Daoy (cell line): ENCODE measurements at places on chromosomes 7 and 10.

DNA sequence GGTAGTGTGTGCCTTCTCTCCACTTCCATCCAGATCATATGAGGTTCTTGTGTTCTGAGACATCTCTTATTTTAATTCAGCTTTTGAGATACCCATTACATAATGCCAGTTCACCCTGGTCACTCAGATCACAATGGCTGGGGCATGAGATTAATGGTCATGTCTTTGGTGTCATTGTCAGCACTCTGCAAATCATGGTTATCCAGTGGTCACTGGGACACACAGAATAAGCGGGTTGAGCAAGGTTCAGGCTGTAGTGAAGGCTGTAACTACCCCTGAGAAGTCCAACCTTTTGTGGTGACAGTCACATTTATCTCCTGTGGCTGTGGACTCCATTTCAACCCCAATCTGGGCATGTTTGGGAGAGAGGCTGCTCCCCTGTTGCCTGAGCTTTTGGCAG is 35.8 kb downstream of the SORCS3 start:
- no peak for DNase-seq

GRCh38 chr10:87661861-87662785 is 2.4 kb downstream of the PAPSS2 start:
- DNase-seq = no peak

GRCh38 chr10:47309408-47310089 is 9.6 kb downstream of the GDF10 start:
- no peak for DNase-seq

- DNase-seq = no peak
Measured at GRCh38 chr10:7708832-7709231, 5.7 kb downstream of the ITIH2 start.

- no peak for DNase-seq
Measured at GRCh38 chr7:129841465-129841864, 111.3 kb downstream of the UBE2H start.

GRCh38 chr10:88899886-88900285 is 19.8 kb downstream of the STAMBPL1 start:
- DNase-seq = no peak

GRCh38 chr7:35015346-35015859 is 21.9 kb downstream of the DPY19L1 start:
- DNase-seq = no peak

DNA sequence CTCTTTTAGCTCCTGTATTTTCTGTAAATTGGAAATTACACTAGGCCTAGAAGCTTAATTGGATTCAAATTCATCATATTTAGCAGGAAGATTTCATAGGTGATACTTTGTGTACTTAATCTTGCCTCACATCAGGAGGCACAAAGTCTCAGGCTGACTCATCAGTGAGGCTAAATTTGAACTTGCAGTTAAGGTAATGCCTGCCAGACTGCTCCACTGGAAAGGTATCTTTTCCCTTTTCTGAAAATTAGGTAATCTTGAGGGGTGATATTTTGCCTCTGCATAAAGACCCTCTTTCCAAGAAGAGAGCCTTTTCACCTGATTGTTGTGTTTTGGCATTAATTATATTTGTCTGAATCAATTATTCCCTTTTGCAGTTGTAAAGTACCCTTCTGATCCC is 14.6 kb downstream of the PPIA start:
- peak; percentile 52 for DNase-seq

DNA sequence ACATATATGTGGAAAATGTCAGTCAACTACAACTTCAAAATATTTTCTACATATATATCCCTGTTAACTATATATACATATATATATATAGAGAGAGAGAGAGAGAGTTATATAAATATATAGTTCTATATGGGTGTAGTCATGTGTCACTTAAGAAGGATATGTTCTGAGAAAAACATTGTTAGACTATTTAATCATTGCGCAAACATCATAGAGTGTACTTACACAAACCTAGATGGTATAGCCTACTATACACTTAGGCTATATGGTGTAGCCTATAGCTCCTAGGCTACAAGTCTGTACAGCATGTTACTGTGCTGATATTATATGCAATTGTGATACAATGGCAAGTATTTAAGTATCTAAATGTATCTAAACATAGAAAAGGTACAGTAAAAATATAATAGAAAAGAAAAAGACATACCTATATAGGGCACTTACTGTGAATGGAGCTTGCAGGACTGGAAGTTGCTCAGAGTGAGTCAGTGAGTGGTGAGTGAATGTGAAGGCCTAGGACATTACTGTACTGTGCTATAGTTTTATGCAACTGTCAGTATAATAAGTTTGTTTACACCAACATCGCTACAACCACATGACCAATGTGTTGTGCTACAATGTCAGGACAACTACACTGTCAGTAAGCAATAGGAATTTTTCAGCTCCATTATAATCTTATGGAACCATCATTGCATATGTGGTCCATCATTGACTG is 18.0 kb upstream of the FGL2 start:
- DNase-seq = no peak

DNA sequence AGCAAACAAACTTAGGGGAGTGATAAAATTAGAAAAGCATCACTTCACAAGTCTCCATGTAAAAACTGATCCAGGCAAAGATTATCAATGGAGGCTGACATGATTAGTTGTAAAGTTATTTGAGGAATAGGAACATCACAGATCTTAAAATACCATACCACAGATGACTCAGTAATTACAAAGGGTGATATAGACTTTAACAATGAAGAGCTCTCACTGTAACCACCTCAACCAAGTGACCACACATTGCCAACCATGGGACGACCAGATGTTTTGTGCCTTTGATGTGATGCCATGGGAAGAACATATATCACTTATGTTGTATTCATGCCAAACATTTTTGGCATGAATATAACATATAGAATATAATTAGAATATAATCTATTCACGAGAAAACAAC is 11.7 kb downstream of the AASS start:
- peak; percentile 64 for DNase-seq

DNA sequence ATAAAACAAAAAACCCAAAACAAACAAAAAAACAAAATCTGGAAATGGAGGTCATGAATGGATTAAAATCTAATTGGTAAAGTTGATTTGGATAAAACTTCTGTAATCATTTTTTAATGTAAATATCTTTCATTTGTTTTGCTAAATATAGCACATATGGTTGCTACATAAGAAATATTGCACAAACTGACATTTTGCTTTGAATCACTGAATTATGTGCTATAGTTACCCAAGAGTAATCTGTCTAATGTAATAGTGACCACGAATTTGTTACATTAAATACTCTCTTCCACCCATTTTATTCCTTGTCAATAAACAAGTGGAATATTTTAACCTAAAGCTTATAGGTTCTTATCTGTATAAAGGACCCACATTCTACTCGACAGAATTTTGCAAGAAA is 6.2 kb downstream of the CFAP58 start:
- DNase-seq = no peak

DNA sequence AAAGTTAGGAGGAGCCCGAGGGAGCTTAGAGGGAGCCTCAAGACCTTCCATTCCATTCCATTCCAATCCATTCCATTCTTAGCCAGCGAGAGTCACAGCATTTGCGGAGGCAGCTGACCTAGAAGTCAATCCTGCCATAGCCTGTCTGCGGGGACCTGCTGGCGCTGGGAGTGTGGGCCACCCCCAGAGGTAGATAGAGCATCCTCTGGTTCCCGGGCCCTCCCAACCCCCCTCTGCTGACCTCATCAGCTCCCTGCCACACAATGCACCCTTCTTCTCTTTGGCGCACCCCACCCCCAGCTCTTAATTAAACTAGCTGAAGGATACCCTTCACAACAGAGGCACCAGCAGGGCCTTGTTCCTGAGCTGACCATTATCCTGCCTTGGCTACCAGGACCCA is 152.5 kb upstream of the ZMIZ1 start:
- no peak for DNase-seq

DNA sequence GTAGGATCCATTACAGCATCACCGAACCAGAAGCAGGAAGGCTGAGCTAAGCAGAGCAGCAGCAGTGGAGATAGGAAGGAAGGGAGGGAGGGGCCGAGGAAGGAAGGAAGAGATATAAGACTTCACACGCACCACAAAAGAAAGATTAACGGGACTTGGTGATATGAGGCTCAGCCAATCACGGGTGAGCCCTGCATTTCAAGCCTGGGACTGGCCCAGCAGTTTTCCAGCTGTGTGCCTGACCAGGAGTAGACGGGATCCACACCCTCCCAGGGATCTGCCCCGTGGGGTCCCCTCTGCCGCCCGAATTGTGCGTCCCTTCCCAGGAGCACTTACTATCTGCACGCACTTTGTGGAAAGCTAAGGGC is 16.2 kb downstream of the ATG9B start:
- no peak for DNase-seq
